Naive thymus-derived CD8-positive, alpha-beta T cell (primary cell): ENCODE measurements at places on chromosomes 3 and 15. TPM values are rescaled to one million over a fixed set of nuclear protein-coding genes. Genes with fewer than 3 reads are reported as not detected.

- no peak for DNase-seq
Observed at GRCh38 chr15:79308874-79309273, 2.0 kb upstream of the TMED3 start.

The SMCO1 gene
- polyA plus RNA-seq = not detected

DNA sequence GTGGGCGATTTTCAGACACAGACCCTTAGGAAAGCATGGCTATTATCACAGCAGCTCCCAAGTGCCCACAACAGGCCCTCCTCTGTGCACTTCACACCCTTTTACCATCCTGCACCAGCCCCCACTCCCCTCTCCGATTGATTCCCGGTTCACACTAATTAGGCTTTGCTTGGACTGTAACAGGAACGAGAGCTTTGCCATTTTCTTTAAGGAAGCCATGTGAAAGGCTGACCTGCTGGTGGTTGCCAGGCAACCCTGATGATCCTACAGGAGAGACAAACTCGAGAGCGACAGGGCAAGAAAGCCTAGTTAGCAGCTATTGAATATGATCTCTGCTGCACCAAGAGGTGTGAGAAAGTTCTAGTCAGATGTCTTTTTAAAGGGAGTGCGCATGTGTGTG lies 28.2 kb upstream of the DET1 start:
- DNase-seq = no peak

GRCh38 chr15:59177317-59177660 lies 29.4 kb upstream of the LDHAL6B start:
- no peak for DNase-seq

- DNase-seq = no peak
Observed at GRCh38 chr3:193372783-193373182, 5.8 kb downstream of the ATP13A5 start.

DNA sequence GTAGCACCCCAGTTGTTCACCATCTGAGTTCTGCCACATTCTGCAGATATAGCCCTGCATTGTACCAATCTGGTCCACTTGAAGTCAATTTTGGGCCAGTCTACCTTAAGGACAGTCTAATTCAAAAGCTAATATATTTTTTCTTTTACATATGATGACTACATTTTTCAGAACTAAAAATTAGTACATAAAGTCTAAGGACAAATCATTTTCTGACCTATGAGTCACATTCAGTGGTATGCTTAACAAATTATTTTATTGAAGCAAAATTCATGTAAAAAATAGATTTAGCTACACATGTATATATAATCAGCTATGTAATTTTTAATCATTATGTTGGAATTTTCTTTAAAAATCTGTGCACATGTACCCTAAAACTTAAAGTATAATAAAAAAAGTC lies 52.1 kb upstream of the IL12A start:
- no peak for DNase-seq

The SLC12A1 gene
- not detected for polyA plus RNA-seq

- DNase-seq = no peak
Observed at GRCh38 chr15:73818308-73818985, 54.9 kb upstream of the TBC1D21 start.

The DVL3 gene
- 10.8 TPM for polyA plus RNA-seq

The ZNF80 gene
- polyA plus RNA-seq = 0.28 TPM

DNA sequence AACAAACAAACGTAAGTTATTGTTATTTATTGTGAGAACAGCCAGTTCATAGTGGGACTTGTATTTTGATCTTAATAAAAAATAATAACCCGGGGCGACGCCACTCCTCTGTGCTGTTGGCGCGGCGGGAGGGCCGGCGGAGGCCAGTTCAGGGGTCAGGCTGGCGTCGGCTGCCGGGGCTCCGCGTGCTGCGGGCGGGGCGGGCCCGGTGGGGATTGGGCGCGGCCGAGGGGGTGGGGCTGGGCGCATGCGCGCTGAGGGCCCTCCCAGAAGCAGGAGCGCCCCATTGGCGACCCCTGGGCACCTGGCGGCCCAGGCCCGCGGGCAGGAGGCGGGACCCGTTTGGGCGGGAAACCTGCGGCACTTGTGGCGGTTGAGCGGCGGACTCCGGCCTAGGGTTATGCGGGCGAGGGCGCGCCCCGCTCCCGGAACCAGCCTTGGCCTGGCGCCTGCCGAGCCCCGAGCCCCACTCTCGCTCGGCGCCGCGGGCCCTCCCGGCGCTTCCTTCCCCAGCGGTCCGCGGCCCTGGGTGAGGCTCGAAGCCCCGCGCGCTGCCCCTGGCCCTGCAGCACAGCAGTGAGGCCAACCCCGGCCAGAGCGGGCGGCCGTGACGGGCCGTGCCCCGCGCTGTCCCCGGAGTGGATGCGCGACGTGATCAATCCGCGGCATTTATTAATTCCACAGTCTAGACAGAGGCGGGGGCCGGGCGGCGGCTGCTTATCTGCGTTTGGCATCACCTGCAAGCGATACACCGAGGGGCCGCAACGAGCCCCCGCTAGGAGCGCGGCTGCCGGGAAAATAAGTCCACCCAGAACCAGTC lies 6.0 kb downstream of the ISL2 start:
- no peak for DNase-seq

The MME gene
- polyA plus RNA-seq = not detected

DNA sequence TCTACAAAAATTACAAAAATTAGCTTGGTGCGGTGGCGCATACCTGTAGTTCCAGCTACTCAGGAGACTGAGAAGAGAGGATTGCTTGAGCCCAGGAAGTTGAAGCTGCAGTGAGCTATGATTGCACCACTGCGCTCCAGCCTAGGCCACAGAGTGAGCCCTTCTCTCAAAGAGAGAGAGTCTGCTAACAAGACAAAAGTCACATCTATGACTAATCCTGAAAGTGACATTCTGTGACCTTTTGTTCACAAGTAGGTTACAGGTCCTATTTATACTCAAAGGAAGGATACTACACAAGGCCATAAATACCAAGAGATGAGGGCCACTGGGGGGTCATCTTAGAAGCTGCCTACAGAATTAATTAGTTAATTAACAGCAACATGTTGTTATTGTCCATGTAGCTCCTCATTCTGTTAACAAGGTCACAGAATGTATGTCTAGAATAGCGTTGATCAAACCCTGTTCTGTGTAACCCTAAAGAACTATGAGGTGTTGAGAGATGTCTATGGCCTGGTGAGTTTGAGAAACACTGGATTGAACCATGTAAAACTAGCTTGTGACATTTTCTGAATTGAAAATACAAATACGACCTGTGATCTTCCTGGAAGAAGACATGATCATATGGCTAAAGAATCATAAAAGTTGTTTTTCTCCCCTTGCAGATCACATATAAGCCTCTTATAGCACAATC lies 97.0 kb downstream of the SAMMSON start:
- DNase-seq = no peak

DNA sequence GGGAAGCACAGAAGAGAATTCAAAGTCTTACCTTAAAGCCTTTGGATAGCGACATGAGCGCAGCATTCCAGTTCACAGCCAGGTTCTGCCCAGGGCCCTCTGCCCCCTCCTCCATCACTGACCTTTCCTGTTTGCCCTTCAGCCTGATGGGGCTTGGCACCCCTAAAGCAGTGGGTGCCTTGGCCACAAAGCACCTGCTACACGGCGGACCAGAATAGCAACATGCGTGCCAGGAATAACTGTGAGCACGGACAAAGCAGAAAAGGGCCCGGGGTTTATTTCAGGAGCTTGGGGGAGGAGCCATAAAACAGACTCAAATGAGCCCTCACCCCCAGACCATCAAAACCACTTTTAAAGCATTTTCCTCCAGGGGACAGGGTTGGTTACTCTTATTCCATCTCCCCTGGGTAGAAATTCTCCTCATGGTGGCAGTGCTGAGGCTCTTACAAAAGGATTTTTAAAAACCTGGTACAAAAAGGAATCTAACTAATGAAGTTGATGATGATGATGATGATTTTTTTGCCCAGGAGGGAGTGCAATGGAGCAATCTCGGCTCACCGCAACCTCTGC lies 135.4 kb downstream of the KLF13 start:
- DNase-seq = peak; percentile 8

GRCh38 chr3:65277798-65278197 lies 590.0 kb upstream of the ADAMTS9 start:
- no peak for DNase-seq

GRCh38 chr3:53612508-53612907 lies 118.1 kb downstream of the CACNA1D start:
- no peak for DNase-seq

The LXN gene
- polyA plus RNA-seq = 8.0 TPM

The UBXN7 gene
- polyA plus RNA-seq = 27.3 TPM

The SLC25A20 gene
- polyA plus RNA-seq = 19.4 TPM

DNA sequence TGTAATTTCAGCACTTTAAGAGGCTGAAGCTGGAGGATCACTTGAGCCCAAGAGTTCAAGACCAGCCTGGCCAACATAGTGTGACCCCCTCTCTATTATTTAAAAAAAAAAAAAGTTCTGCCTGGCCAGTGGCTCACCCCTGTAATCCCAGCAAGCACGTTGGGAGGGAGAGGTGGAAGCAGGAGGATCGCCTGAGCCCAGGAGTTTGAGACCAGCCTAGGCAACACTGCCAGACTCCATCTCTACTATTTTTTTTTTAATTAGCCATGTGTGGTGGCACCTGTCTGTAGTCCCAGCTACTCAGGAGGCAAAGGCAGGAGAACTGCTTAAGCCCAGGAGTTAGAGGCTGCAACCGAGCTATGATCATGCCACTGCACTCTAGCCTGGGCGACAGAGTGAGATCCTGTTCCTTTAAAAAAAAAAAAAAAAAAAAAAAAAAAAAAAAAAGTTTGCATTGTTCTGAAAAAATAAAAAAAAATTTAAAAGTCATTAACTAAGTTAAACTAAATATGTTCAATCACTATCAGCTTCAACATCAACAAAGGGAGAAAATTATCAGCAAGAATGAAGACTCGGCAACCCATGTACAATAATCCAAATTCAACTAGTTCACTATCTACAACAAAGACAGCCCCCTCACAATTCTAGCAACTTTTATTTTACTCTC lies 1.9 kb downstream of the RAF1 start:
- no peak for DNase-seq

GRCh38 chr3:58829321-58830000 lies 162.9 kb upstream of the FAM3D start:
- no peak for DNase-seq

DNA sequence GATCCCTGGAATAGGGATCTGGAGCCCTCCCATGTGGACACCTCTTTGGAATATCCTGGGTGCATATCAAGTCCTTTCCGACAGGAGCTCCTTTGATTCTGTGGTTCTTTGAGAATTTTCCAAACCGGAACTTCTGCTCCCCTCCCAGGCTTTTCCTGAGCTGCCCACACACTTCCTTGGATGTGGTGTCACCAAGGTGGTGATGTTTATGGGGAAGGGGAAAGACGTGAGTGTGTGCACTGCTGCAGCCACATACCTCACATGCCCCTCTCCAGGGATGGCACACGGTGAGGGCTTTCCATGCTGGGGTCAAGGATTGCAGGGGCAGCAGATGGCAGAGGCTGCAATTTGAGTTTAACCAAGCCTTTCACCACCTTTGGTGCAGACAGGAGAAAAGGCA lies 27.9 kb upstream of the PSTPIP1 start:
- no peak for DNase-seq

DNA sequence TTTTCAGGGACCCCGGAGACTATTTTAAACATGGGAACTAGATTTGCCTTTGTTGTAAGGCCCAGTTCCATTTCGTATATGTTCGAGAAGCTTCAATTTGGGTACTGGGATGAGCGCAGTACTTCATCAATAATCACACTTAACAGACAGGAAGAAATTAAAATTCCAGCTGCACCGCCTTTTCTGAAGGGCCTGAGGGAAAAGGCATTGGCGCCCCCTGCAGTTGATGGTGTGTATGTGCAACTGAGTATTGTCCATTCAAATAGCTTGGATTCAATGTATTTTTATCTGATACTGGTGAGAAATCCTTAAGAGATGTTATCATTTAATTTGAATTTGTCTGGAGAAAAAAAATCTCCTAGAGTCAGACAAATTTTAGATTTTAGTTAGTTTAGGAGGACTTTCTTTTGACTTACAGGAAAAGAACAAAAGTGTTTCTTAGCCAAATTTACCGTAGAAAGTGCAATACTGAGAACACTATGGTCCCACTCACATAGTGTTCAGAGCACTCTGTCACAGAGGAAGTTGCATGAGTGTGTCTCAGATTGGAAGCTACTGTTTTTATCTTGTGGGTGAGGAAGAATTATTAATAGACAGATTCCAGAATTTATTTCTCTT lies 5.4 kb upstream of the ALDH1A2 start:
- peak; percentile 9 for DNase-seq

The FAM3D gene
- not detected for polyA plus RNA-seq

The C15orf39 gene
- 1.0 TPM for polyA plus RNA-seq

- peak; percentile 45 for DNase-seq
Observed at GRCh38 chr15:59138243-59138642, 33.3 kb downstream of the CCNB2 start.

- DNase-seq = no peak
Observed at GRCh38 chr3:197219619-197220018, 78.8 kb downstream of the DLG1 start.

DNA sequence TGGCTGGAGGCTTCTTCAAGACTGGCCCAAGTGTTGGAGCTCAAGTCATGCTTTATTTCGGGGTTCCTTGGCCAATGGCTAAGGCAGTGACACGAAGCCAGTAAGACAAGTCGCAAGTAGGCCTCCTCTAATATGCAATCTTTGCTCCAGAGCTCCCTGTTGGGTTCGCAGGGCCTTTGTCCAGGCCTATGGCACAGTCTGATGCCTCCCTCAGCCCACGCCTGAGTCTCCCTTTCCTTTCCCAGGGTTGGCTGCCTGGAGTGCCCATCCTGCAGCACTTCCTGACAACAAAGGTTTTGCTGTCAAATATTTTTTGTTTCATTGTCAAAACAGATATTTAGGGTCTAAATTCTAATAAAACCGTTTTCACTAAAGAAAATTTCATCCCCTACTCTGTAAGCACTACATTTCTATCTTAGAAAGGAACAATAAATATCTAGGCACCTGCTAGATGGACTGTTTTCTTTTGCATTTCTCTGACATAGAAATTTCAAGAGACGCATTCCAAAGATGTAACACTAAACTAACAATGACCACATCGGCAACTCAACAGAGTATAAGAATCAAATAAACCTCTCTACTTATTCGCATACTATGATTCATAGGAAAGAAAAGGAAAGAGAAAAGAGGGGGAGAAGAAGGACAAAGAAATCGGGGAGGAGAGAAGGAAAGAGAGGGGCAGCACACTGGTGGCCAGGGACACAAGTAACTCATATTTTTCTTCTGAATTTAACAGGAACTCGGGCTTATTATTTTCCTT lies 393.1 kb upstream of the ATP11B start:
- no peak for DNase-seq

The UPK1B gene
- polyA plus RNA-seq = not detected

GRCh38 chr3:2657971-2658370 lies 452.2 kb downstream of the IL5RA start:
- DNase-seq = no peak
